Stimulated activated CD4-positive, alpha-beta T cell treated with anti-CD3 and anti-CD28 coated beads, Interleukin-4, amount 100 ng/mL, for 24 hours (primary cell): ENCODE measurements at places on chromosomes 11 and 22.

DNA sequence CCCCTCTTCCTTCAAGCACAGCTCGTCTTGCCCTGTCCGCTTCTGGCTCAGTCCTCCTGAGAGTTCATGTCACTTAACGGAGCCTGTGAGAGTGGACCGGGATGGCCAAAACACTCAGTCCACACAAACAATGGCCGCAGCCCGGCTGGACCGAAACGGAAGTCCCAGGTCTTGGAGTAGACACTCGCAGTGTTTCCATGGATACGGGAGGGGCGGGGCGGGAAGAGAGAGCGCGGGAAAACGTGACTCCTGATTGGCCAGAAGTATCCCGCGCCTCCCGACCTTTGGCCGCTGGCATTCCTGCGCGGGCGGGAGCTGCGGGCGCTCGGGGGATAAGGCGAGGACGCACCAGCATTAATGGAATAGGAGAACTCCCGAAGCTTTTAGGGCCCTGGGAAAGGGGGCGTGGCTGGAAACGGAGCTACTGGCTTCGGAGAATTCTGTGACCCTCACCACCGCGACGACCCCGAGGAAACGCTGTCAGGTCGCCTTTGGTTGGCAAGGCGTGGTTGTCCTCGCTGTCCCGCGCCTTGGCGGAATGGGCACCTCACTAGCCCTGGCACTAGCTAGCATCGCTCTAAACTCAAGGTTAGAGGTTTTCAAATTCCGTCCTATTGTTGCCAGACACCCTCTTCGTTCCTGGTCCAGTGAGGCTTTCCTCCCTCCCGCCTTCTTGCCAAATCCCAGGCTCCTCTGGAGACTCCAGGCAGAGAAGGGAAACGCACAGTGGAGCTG lies at the start of the genes NLRP14 and ZNF214:
TSS of gene NLRP14 (plus strand) at position 297 of the 735 bp plus-strand sequence. CDS start 18,108 bp downstream, outside the sequence.
TSS of gene ZNF214 (minus strand) at position 164 of the 735 bp plus-strand sequence. CDS start 17,511 bp downstream, outside the sequence.
- DNase-seq, result no peak

DNA sequence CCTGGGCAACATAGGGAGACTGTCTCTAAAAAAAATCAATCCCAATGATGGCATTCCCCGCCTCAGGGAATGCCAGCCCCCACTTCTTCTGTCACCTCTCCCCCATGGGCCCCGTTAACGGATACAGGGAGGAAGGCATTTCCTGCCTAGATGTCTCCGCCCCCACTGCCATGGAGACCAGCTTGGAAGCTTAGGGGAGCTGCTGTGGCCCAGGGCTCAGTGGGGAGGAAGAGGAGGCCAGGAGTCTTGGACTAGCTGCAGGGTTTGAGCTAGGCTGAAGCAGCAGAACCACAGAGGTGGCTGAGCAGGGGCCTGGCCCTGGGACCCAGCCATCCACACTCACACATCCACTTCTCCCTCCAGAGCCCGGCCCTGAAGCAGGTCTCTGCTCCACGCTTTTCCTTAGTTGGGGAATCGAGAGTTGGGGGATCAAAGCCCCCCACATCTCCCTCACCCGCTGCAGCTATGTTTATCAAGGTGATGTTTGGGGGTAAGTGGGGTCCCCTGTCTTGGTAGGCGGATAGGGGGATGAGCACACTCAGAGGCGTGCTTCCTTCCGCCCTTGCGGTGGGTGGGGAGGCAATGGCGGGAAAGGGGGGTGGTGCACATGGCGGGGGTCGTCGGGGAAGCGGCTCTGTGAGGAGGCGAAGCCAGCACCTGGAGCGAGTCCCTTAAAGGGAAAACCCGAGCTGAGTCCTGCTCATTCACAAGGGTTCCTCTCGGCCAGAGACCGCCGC lies at the start of gene C22orf15:
TSS of gene C22orf15 (plus strand) at position 149 of the 737 bp plus-strand sequence. CDS start at position 466, 317 bp downstream.
- no peak for DNase-seq

GRCh38 chr11:2588809-2589537 lies 110.8 kb downstream of the KCNQ1OT1 start:
- no peak for DNase-seq

GRCh38 chr11:83023410-83023809 lies 48.3 kb downstream of the RAB30 start:
- DNase-seq, result no peak

GRCh38 chr22:21679383-21679782 lies 13.6 kb downstream of the PPIL2 start:
- DNase-seq, result no peak

GRCh38 chr11:44043157-44043556 lies 4.6 kb upstream of the ACCSL start:
- DNase-seq, result no peak

DNA sequence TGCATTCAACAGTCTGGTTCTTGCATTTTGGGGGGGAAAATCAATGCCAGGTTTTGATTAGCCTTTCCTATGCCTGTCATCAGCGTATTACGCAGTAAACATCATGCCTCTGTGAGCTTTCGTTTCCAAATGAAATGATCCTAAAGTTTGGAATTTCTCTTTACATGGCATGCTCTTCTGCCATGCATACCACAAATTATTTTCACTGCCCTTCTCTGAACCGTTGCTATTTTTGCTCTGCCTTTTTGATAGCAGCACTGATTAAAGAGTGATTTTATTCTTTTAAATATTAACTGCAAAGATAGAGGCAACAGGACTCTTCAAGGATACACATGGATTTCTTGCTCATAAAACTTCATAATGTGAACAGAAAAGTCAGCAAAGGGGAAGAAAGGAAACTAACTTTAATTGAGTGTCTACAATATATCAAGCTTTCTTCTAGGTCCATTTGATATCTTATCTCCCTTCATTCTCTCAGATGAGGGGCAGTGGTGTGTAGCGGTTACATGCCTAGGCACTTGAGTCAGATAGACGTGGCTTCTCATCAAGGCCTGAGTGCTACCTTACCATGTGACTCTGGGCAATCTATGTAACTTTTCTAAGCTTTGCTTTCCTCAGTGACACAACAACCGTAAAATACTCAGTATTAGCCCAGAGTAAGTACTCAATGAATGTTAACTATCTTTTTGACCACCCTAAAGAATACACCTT lies 25.0 kb upstream of the FZD4 start:
- no peak for DNase-seq

- DNase-seq, result no peak
These were observed 203.4 kb downstream of the TBC1D22A start for GRCh38 chr22:46965555-46966494.

- DNase-seq, result no peak
These were observed 36.3 kb upstream of the LYVE1 start for GRCh38 chr11:10604798-10605197.

- DNase-seq, result no peak
These were observed 22.3 kb upstream of the OR5B21 start for GRCh38 chr11:58530236-58530635.
